ENCODE measurements at places on chromosomes 12 and 14.

- no peak for DNase-seq
Measured at GRCh38 chr14:81141426-81141825, 79.3 kb downstream of the GTF2A1 start.

DNA sequence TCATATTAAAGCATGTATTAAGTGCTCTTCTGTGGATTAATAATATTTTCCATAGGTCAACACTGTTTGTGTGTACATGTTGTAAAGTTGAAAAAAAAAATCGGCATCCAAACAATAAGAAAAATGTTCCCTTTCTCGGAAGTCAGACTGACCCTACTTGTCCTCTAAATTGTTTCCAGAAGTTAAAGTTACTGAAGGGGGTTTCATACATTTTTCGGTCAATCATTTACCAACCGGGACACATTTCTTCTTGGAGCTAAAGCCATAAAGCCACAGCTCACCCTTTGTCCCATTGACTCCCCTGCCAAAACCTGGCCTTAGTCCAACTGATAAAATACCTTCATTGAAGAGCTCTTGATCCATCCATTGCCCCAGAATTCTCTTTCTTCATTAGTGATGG lies 230.0 kb downstream of the ANO2 start:
- DNase-seq: no peak

GRCh38 chr12:76288218-76288617 lies 60.0 kb downstream of the BBS10 start:
- no peak for DNase-seq

DNA sequence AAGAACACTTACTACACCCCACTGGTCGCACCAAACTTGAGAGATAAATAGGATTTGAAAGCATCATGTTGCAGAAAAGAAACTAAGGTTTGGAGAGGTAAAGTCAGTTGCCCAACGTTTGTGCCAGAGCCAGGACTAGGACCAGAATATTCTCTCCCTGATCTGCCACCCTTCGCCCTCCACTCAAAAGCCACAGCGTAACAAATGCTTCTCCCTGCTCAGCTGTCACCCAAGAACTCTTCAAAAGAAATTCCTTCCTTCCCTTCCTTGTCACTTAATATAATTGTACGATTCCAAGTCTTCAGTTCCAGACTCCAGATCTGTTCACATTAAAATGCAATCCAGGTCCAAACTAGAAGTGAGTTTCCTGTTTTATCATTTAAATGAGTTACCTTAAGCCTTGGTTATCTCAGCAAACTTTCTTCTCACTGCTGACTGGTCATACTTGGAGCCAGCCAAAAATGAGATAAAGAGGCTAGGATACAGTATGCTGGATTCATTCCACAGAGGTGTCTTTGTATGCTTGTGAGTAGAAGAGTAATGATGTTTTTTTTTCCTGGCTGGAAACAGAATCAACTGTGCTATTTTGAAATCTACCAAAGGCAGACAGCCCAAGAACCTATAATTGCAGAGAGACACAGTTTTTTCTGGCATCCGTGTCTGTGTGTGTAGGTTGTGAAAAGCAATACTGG lies 12.8 kb upstream of the PPFIBP1 start:
- DNase-seq: no peak

GRCh38 chr14:75563931-75564330 lies 14.5 kb upstream of the FLVCR2 start:
- no peak for DNase-seq

DNA sequence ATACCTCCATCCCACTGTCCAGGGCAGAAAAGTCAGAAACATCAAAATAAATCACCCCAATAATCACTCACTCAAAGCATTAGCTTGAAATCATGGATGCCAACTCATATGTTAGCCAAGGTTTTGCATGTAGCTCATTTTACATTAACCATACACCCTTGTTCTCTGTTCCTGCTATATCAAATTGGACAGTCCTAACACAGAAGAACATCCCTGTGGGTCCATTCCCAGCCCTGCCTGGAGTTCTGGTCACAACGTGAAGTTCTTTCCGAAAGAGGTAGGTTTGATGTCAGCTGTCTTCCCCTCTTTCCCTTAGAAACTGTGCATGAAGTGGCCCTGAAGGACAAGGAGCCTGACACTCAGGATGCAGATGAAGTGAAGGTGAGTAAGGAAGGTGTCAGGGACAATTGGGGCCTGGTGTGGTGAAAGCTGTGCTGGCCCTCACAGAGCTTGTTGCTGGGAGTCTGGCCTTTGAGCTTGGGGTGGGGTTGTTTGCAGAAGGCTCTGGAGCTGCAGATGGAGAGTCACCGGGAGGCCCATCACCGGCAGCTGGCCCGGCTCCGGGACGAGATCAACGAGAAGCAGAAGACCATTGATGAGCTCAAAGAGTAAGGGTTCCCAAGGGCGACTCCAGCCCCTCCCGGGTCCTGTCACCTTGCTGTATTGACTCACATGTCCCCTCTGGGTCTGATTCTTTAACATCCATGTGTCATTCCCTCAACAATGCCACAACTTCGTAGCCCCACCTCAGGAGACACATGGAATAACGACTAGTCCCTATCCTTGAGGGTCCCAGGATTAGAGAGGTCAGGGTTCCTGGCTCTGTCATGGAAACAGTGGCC lies 15.0 kb upstream of the PIP4K2C start:
- DNase-seq: no peak

GRCh38 chr12:55705782-55706402 lies 1.8 kb downstream of the ITGA7 start:
- no peak for DNase-seq

DNA sequence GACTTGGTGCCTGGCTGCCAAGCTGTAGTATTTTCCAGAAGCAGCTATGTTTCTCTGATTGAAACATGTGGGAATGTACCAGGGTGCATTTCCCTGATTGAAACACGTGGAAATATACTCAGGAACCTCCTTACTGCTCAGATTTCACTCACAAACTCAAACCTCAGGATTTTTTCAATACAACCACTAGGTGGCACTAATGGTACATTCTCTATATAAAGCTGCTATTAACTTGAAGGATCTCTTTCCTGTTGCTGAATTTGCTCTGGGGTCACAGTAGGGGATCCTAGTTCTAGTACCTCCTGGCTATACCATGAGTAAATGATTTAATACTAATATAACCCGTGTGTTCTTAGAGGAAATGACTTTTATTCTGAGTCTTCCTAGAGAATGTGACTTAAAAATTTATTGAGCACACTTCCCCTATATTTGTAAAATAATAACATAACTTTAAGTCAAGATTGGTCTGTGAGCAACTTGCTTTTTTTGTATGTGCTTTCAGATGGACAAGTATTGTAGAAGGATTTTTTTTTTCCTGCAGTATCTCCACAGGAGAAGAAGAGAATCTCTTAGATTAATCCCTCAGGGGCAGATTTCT lies 173.8 kb upstream of the MIS18BP1 start:
- DNase-seq: no peak

GRCh38 chr12:52438305-52439301 lies 4.4 kb upstream of the KRT75 start:
- no peak for DNase-seq

DNA sequence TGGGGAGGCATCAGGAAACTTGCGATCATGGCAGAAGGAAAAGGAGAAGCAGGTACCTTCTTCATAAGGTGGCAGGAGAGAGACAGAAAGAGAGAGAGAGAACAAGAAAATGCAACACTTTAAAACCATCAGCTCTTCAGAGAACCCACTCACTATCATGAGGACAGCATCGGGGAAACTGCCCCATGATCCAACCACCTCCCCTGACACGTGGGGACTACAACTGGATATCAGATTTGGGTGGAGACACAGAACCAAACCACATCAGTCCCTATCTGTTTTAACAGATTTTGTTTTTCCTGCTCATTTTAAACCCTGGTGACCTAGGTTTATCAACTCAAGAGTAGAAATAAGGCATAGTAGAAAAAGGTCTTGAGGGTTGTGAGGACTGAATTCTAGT lies 210.1 kb upstream of the PLXNC1 start:
- no peak for DNase-seq

DNA sequence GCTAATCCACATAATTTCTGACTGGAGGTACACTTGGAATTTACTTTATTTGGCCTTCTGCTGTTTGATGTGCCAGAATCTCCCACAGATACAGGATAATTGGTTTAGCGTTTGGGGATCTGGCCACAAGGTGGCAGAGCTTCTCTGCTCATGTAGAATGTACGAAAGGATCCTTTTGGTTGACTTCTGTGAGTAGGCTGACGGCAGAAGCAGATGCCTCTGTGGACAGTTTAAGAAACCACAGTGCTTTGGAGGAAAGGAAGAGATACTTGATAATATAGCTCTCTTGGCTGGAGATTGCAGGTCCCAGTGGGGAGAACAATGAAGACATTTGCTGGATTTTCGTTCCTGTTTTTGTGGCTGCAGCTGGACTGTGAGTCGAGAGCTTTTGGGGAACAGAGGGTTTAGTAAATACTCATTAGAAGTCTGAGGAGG lies 75.3 kb upstream of the OR4E1 start:
- no peak for DNase-seq

- no peak for DNase-seq
Measured at GRCh38 chr12:69546693-69547438, 38.4 kb upstream of the CCT2 start.

Measured in activated CD8-positive, alpha-beta memory T cell treated with anti-CD3 and anti-CD28 coated beads for 4 hours (primary cell).